ENCODE measurements at places on chromosomes 3 and 15.

GRCh38 chr3:141963301-141963700, 86.9 kb downstream of the ATP1B3 start:
- DNase-seq = no peak

GRCh38 chr3:186176373-186176990, 67.6 kb upstream of the ETV5 start:
- no peak for DNase-seq

DNA sequence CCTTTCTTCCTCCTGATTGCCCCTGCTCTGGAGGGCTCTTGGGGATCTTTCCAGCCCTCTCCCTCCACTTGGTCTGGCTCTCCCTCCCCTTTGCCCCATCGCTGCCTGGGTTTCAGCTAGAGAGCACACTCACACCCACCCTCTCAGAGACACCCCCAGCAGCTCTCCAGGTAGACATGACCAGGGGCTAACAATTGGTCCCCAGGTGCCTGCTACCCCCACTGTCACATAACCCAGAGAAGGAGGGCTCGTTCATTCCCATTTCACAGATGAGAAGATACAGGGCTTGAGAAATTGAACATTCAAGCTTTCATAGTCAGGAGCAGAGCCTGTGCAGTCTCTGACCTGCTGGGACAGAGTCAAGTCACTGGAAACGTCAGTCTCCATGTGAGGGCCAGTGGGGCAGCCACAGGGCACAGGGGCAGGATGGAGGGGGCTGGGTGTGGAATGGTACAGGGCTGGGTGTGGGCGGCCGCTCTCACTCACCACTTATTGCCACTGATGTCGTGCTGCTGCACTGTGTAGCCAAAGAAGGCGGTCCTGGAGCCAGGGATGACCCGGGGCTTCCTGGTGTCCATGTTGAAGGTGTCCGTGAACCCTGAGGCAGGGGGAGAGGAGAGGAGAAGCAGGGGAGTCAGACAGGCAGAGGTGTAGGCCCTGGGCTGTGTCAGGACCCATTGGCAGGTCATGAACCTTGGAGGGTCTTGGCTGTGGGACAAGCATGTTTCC, 29.4 kb downstream of the ITGA11 start:
- DNase-seq = no peak

GRCh38 chr3:87228316-87228715, 1.2 kb downstream of the CHMP2B start:
- DNase-seq = no peak

DNA sequence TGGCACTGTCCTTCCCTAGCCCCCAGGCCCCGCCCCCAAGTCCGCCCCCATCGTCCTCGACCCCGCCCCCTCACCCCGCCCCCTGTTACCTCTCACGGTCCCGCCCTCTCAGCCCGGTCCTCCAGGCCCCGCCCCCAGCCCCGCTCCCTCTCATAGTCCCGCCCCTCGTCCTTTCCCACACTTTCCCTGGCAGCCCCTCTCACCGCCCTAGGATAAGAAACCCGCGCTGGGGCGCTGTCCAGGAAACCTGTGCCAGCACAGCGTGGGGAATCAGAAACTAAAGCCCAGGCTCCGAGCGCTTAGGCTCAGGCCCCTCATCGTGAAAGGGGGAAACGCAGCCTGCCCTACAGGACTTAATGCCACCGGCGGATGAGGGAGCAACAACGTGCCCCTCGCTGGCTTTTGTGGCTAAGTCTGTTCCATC, 20.9 kb downstream of the TRPM1 start:
- peak; percentile 13 for DNase-seq

GRCh38 chr3:132538072-132538471, 59.0 kb upstream of the ACKR4 start:
- no peak for DNase-seq

GRCh38 chr3:59388555-59389270, 338.9 kb upstream of the CFAP20DC start:
- DNase-seq = peak; percentile 23

DNA sequence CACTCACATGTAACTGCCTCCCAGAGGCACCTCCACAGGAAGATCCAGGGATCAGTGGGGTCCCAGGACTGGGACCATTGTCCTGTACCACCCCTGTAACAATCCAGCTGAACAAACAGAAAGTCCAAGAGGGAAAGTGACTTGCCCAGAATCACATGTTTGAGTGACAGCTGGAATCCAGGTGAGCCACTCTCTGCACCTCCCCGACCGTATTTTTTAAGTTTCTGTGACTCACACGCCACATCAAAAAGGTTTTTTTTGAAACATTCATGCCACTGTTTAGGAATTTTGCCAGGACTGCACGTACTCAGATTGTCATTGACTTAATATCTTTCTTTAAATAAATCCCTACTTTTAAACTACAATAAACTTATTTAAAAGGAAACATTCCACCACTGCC, 9.8 kb upstream of the SLC6A1 start:
- no peak for DNase-seq

DNA sequence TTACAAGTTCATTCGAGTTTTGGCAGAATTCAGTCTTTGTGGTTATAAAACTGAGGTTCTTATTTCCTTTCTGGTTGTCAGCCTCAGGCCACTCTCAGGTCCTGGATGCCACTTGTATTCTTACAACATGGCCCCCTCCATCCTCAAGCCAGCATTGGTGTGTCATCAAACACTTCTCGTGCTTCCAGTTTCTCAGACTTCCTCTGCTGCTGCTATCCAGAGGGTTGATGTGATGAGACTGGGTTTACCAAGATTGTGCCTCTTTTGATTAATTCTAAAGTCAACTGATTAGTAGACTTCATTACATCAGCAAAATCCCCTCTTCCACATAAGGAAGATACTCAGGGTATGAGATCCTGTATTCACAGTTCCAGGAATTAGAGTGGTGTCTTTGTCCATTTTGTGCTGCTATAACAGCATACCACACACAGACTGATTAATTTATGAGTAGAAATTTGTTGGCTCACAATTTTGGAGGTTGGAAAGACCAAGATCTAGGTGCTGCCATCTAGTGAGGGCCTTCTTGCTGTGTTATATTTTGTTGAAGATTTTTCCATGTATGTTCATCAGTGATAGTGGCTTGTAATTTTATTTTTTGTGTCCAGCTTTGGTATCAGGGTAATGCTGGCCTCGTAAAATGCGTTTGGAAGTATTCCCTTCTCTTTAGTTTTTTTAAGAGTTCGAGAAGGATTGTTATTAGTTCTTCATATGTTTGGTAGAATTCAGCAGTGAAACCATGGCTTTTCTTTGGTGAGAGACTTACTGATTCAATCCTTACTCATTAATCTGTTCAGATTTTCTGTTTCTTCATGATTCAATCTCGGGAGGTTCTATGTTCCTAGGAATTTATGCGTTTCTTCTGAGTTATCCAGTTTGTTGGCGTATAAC, 11.1 kb downstream of the LRCH3 start:
- peak; percentile 55 for DNase-seq

- DNase-seq = no peak
Observed at GRCh38 chr3:32420126-32421038, 28.7 kb downstream of the CMTM7 start.

DNA sequence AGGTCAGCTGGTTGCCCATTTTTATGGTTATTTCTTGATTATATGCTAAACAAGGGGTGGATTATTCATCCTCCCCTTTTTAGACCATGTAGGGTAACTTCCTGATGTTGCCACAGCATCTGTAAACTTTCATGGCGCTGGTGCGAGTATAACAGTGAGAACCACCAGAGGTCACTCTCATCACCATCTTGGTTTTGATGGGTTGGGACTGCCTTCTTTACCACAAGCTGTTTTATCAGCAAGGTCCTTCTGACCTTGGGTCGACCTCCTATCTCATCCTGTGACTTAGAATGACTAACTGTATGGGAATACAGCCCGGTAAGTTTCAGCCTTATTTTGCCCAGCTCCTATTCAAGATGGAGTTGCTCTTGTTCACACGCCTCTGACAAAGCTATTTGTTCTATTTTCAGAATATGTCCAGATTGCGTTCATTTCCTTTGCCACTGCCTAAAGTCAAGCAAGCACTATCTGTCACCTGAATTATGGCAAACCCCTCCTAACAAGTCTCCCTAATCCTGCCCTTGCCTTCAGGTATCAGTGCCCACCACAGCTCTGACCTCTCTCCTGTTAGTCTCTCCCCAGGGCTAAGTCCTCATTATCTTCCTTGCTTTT, 308.5 kb downstream of the ROBO2 start:
- DNase-seq = no peak

DNA sequence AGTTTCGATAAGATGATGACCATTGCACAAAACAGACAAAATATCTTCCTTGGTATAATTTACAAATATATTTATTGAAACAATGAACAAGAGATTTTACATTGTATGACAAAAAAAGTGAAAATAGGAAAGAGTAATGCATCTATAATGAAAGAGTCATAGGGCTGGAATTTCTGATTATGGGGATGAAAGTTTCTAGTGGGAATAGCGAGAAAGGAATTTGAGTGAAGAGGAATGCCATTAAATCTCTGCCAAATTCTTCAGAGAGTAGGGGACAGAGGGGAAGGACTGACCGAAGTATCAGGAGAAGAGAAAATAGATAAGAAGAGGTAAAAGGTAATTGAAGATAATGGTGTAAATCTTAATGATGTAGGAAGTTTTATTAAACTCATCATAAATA, 125.4 kb downstream of the VGLL3 start:
- no peak for DNase-seq

GRCh38 chr15:51375966-51376640, 34.6 kb downstream of the GLDN start:
- no peak for DNase-seq
